ENCODE measurements at places on chromosomes 16 and 17.
A peak's percentile ranks its signal among the peaks of the same experiment; 100 is the strongest.

DNA sequence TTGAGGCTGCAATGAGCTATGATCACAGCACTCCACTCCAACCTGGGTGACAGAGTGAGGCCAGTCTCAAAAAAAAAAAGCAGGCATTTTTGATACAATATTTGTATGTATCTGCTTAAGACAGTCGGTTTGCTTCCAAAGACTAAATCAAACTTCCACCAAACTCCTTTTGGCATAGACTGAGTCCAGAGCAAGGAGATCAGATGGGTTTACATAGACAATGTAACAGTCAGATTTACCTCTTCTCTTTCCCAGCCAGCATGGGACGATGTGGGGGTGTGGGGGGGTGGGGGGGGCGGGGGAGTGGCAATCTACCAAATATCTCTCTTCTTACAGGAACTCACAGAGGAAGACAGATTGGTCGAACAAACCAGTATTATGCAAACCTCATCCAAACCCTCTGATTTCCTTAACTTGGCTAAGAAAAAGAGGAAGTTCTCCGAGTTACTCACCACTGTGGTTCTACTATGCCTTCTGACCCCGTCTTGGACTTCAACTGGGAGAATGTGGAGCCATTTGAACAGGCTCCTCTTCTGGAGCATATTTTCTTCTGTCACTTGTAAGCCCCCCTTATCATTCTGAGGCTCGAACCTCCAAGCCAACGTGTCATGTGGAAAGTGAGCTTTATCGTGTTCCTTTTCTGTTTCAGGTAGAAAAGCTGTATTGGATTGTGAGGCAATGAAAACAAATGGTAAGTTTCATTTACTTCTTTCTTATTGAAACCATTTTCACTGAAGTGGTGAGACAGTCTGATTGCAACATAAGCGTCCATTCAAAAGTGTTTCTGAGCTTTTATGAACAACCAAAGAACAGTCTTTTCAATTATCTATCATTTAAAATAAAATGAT, at the start of gene MILR1:
TSS of gene MILR1 (plus strand) at position 451 of the 848 bp plus-strand sequence. CDS start at position 505, 54 bp downstream.
- no peak for DNase-seq

- DNase-seq = no peak
Measured at GRCh38 chr17:2909846-2910234, 113.6 kb downstream of the RAP1GAP2 start.

DNA sequence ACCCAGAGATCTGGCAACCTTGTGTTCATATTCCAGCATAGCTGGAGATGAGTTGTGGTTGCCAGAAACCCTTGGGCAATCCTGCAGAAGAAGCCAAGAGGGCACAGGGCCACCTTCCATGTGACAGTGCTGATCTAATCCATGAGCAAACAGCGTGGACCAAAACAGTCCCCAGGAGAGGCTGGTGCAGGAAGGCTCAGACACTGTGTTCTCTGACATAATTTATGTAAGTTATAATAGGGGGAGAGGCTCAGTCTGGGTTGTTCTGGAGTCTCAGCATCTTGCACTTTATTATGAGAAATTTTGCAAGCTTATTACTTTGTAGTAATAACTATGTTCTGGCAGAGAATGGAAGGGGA, 273.9 kb downstream of the HAPSTR1 start:
- DNase-seq = no peak

DNA sequence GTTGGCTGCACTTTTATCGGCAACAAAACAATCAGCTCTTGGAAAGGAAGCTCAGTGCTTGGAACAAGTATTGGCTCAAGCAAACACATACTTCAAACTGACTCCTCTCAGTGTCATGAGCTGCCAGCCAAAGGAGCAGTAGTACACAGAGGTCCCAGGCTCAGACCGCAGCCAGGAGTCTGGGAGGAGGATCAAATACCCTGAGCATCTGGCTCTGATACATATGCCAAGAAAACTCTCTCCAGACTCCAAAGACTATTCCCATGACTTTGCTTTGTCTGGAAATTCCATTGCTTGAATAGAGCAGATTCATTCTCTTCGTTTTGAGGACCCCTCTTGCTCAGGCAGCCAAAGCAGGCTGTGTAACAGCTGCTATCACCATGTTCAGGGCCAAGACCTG, 501.6 kb upstream of the PSMD7 start:
- no peak for DNase-seq

- DNase-seq = no peak
Measured at GRCh38 chr16:68778551-68779231, 41.6 kb downstream of the CDH1 start.

- DNase-seq = peak; percentile 61
Measured at GRCh38 chr17:80667462-80668277, 123.0 kb downstream of the RPTOR start.

GRCh38 chr16:27083861-27084261, 17.1 kb downstream of the C16orf82 start:
- no peak for DNase-seq
